Left lung (tissue), 14 donors: ENCODE measurements at places on chromosomes 2 and 18. TPM values are rescaled to one million over a fixed set of nuclear protein-coding genes. Genes with fewer than 3 reads are reported as not detected.

- DNase-seq: no peak
Measured at GRCh38 chr18:46650681-46651080, 6.3 kb downstream of the LOXHD1 start.

GRCh38 chr2:47964722-47965434, 58.6 kb upstream of the FBXO11 start:
- DNase-seq: no peak

PSMG2 gene
- polyA plus RNA-seq: 71.7 TPM

AGXT gene
- polyA plus RNA-seq: not detected

GATA6 gene
- polyA plus RNA-seq: 61.3 TPM
